ENCODE measurements at places on chromosomes 6 and 20. TPM values are rescaled to one million over a fixed set of nuclear protein-coding genes. Genes with fewer than 3 reads are reported as not detected.

Gene RCAN2
- total RNA-seq: not detected

Gene POPDC3
- 30.2 TPM for total RNA-seq

Gene CRISP3
- not detected for total RNA-seq

Gene CAGE1
- total RNA-seq: 0.10 TPM

Gene HTR1E
- not detected for total RNA-seq

Gene PACRG
- not detected for total RNA-seq

Gene GFOD1
- total RNA-seq: 2.4 TPM

All from A549 treated with RU486 at 1 μM for 4 hours (cell line).